ENCODE measurements at places on chromosomes 3 and 15.

GRCh38 chr3:5499404-5499803 is 311.9 kb downstream of the EDEM1 start:
- no peak for DNase-seq

DNA sequence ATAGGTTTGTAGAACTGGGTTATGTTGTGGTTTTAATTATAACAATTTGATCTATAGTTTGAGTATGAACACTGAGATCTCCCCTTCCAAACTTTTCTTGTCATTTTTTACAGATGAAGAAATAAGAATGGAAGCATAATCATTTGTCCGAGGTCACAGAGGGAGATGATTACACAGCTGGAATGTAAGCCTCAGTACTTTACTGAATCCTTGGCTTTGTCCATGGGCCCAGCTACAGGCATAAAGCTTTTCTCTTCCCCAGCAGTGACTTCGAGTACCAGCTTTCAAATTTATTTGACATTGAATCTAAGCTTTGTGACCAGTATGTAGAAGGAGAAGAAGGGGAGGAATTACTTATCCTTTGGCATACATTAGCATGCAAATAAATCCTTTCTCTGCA is 80.9 kb upstream of the DCBLD2 start:
- DNase-seq: no peak

DNA sequence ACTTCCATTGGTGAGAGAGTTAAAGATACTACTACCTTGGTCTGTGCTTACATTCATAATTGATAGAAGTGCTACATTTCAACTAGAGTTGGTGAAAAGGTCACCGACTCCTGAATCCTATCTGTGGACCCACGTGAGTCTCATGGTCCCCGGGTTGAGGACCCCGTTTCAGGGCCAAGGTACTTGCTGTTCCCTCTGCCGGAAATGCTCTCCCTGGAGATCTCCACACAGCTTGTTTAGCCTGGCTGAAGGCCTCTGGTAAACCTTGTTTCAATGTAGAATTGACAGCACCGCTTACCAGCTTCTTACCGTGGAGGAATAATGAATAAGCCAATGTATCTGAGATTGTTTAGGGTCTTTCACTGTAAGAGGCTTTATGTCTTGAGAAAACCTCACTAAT is 226.0 kb upstream of the GOLGA6L4 start:
- no peak for DNase-seq

GRCh38 chr3:56089739-56090138 is 378.5 kb downstream of the ERC2 start:
- DNase-seq: no peak

All from urothelium cell line (cell line).